ENCODE measurements at places on chromosomes 4 and X.

- DNase-seq, result no peak
These were observed 216.2 kb upstream of the VEGFC start for GRCh38 chr4:177008836-177009501.

DNA sequence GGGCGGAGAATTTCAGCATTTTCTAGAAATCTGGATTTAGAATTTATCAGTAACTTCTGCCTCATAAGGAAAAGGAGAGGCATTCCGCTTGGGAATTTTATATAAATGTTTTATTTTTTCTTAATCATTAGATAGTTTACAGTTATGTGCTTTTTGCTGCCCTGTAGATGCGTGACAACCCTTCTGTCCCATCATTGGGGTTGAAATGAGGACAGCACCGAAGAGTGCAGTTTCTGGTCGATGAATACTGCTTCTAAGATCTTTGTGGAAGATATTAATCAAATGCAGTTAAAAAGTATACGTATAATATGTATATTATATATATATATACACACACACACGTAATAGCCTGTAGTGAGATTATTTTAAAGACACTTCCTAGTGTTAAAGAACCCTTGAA, 1.5 kb downstream of the RBPJ start:
- DNase-seq, result no peak

- no peak for DNase-seq
These were observed 104.2 kb downstream of the KLHL8 start for GRCh38 chr4:87116231-87116630.

DNA sequence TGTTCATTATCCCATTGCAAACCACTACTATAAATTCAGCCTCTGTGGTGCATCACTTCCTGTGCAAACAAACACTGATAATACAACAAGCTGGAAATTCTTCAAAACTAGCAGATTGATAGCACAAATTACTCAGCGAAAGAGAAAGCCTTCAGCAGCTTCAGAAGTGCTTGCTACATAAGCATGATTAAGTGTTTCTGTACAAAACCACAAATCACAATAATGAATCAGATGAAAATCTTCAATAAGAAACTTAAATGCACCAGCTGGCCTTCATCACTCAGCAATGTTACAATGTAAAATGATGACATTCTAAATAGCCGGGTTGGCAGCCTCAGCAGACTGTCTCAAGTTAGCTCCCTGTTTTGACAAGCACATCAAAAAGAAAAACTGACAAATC, 262.2 kb downstream of the SPOCK3 start:
- DNase-seq, result no peak

DNA sequence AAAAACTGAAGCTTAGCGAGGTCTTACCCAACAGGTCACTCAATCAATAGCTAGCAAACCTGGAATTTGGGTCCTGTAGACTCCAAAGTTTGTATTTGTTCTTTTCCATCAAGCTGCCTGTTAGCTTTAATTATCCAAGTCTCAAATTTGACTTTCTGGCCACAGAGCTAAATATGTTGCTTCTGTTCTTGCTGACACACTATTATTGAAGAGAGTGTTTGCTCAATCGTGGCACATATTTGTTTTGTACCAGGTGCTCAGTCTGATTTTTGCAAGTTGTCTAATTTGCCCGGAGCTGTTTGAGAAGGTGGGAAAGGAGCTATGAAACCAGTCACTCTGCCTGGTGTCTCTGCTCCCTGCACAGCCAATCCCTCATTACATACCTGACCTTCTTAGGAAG, 41.7 kb upstream of the FRMD7 start:
- no peak for DNase-seq

GRCh38 chr4:112127803-112128202, 17.5 kb upstream of the FAM241A start:
- no peak for DNase-seq

DNA sequence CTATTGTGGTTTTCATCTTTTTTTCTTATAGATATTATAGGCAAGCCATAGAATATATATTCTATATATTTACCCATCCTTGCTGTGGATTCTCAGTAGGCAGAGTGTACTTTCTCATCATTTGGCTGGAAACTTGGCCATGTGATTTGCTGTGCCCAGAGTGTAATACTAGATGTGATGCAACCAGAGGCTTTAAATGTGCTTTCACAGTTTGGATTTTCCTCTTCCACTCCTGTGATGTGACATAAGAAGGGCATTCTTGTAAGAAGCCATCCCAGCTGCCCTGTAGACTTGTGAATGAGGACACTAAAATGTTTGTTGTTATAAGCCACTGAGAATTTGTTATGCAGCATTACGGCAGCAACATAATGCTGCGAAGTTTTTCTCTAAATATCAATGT, 10.4 kb upstream of the HPGDS start:
- no peak for DNase-seq
